ENCODE measurements at places on chromosomes 6 and 20.

- no peak for DNase-seq
Observed at GRCh38 chr6:148550569-148550968, 196.3 kb upstream of the UST start.

DNA sequence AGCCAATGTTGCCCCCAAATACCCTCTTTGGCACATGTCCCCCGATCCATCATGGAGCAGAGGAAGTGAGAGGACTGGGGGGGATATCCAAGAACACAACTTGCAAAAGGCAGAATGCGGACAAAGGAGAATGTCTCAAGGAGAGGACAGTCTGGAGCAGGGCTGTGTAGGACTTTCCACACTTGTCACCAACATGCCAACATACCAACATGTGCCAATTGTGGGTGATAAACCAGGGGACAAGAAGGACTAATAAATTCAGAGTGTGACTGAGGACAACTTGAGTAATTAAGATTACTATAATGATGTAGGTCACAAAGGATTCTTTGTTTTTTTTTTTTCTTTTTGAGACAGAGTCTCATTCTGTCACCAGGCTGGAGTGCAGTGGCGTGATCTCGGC lies 8.8 kb downstream of the SLC26A8 start:
- DNase-seq: no peak

DNA sequence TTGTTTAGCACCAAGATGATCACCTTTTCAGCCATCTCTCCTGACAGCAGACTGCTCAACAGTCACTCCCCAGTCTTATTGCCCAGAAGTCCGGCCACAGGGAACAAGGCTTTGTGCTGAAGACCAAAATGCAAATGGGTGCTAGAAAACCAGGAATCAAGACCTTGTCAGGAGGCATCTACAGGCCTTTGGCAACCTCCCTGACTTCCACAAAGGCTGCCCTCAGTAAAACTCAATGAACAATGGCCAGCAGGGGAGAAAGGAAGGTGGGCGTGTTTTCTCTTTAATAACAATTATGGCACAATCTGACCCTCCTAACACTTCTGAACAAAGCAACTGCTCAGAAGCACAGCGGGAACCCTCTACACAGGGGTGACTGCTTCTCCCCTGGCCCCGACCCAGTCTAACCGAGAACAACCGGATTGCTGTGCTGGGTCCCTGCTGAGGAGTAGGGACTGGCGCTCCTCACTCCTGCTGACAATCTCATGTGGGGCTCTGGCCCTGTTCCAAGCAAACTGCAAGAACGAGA lies 41.6 kb downstream of the PLCG1 start:
- no peak for DNase-seq

GRCh38 chr20:6142348-6142993 lies 19.6 kb upstream of the FERMT1 start:
- peak; percentile 49 for DNase-seq

DNA sequence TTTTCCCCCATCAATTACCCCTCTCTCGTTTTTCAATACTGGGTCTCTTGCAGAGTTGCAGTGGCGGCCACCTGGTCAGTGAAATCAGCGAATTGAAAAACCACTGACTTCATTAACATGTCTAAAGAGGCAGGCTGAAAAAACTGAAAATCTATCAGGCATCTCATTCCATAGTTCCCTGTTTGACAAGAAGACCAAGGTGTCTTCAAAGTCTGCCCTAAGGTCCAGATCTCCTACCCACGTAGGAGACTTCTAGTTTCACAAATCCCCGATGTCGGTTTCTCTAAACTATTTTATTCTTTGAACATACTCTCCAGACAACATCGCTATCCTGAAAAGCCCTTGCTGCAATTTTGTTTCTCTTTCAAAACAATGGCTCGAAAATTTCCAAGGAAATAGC lies 796 bp upstream of the TUBB start:
- DNase-seq: no peak

DNA sequence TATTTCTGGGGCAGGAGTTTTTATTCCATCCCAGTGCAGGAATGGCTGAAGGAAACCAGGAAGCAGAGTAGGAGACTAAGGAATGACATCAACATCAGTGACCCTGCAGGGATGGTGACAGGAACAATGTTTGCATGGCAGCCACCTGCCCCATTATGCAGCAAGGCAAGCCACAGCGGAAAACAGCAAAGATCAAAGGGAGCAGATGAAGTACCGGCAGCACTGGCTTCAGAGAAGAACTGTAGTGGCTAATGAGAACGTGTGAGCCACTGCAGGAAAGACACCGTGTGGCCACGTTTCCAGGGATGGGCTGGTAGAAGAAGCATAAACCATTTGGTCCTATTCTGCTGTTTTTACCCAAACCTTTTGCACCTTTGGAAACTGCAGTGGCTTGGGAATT lies 52.9 kb upstream of the TAB2 start:
- DNase-seq: peak; percentile 29

DNA sequence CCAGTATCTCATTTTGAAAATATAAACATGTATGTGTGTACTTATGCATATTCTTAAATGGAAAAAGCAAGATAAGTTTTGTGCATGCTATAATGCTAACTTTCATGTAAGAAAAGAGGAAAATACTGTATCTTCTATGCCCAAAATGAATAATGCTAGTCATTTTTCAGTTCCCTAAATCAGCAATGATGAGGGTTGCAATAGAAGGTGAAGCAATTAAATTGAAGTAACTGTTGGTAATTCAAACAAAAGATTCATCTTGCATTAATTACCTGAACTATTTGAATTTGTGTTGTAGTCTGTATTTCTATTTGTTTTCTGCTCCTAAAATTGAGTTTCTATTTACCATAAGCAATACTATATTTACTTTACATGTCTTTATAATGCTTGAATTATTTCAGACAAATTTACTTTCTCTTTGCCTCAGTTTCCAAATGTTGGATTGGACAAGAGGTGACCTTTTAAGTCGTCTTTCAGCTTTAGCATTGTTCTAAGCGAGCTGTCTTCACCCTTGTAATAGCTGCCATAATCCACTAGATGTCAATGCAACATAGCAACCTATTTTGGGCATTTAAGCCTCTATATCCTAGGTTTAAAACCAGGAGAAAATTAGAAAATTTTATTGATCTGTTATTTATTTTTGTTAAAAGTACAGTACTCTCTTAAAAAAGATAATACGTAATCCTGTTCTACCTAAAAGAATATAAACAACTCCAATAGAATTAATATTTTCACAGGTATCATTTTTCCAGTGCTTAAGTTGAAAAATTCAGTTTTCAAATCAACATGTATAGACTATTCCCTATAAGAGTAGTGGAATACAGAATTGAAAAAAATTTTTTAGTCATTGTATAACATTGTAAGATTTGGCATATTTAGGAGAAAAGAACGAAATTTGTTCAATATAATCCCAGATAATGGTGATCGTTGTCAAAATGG lies 52.3 kb upstream of the IFNGR1 start:
- no peak for DNase-seq

DNA sequence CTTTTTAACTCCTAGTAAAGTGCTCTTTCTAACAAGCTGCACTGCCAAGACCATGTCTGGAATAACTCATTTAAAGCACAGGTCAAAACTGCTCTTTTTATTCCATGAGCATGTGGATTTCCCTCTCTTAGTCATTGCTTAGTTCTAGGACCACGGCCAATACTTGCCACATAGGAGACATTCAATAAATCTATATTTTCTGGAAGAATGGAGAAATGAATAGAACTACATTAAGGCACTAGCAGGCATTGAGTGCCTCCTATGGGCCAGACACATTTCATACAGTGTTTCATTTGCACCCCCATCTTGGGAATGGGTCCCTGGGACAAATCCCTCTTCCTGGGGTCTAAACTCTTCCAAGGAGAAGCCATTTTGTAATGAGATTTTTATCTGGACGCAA lies 552.8 kb upstream of the CITED2 start:
- no peak for DNase-seq

GRCh38 chr20:32456869-32457478 lies 98.8 kb downstream of the ASXL1 start:
- DNase-seq: no peak

DNA sequence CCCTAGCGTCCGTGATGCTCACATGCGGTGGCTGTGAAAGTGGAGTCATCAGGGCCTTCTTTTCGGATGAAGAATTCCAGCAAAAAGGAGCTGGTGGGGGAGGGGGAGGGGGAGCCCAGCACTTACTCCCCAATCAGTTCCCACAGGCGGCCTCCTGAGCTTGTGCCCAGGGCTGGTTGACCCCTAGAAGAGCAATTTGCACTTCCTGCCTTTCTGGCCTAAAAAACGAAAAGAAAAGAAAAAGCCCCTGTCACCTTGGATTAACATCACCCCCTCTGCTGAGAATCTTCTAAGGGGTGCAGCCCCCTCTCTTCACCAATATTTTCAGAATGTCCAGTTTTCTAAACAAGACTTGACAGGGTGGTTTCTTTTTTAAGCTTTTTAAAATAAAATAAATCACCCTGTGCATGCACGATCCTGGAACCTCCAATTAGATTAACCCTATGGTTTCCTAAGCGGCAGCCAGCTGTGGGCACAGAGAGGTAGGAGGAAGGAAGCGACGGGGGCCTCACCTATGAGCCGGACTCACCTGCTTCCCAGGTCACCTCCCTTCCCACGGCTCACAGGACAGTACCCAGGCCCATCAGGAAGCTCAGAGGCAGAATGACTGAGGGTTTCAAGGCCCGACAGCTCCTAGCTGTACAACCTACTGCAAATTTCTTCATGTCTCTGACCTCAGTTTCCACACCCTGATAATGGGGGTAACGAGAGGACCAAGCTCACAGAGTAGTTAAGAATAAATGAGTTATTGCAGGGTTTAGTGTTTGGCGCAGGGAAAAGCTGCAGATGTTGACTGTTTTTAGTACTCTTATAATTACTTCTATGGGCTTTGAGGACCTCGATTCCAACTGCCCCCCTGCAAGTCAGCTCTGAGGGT lies 10.5 kb upstream of the TGM2 start:
- no peak for DNase-seq

- DNase-seq: no peak
Observed at GRCh38 chr6:36109092-36109491, 21.2 kb upstream of the MAPK13 start.

GRCh38 chr6:56686429-56686828 lies 43.7 kb upstream of the DST start:
- DNase-seq: no peak

DNA sequence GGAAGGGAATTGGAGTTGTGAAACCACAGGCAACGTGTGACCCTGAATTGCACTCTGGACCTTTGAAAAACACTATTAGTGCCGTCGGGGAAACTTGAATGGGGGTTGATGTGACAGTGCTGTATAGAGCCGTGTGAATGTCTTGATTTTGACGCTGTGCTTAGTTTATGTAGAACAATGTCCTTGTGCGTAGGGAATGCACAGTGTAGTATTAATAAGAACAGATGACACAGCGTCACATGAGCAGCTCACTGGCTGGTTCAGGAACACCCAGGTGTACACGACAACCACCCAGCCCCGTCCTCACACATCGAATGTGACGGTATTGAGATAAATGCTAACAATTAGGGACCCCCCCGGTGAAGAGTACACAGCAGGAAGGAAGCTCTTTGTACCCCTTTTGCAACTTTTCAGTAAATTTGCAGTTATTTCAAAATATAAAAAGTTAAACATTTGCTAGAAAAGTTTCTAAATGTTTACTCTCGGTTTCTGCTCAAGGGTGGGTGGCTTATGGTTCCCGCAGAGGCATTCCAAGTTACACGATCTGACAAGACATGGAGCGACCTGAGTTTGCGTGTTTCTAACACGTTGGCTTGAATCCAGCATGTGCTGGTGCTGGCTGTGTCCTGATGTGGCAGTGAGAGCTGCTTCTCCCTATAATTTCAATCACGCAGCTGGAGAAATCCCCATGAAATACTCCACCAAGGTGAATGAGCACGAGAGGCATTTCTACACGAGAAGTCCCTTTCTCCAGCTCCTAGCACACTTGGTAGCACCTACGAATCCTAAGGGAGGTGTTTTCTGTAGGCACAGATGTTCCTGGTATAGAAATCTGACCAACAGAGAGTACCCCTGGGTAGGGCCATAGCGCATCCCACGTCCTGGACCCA lies 208.0 kb upstream of the EXOC2 start:
- no peak for DNase-seq

GRCh38 chr20:3654326-3655130 lies 8.7 kb downstream of the GFRA4 start:
- DNase-seq: no peak

DNA sequence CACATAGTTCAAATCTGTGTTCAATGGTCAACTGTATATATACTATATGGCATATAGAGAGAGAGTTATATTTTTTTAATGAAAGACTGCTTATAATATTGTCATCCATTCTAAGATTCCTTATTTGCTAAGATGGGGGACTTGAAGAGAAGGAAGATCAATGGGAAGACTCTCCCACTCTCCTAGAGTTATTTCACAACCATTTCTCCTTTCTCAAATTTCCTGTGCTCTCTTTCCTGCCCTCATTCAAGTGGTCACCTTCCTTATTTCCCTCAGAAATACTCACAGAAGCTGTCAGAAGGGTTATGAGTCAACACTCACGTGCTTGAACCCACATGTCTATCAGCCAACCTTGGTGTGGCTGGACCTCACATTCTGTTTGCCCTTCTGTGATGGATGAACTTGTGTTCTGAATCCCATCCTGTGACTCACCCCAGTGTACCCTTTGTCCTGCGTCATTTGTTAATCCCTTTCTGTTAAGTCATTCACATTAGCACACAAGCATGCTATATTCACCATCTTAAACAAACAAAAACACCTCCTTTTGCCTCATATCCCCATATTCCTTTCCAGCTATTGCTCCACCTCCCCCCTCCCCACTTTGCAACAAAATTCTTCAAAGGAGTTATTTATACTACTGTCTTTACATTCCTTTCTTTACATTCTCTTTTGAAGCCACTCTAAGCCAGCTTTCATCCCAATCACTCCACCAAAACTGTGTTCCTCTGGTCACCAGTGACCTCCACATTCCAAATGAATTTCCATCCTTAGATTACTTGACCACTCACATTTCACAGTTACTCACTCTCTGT lies 279.3 kb upstream of the TCF21 start:
- DNase-seq: no peak

DNA sequence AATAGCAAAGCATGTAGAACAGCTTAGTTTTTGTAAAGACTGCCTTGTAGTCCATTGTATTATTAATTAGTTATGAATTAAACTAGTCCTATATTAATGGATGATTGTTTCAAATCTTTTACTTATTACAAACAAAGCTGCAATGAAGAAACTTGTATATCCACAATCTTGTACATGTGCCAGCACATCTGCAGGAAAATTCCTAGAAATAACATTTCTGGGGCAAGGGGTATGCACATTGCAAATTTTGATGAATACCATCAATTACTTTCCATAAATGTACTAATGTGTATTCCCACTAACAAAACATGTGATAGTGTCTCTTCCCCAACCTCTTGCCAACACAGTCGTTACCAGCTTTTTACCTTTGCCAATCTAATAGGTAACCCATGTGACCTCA lies 73.6 kb upstream of the AKAP12 start:
- DNase-seq: no peak

- DNase-seq: no peak
Observed at GRCh38 chr6:49151461-49151860, 311.6 kb downstream of the MMUT start.

Measured in stimulated activated naive CD4-positive, alpha-beta T cell (primary cell).